ENCODE measurements at places on chromosomes 3 and 15.

GRCh38 chr3:118942195-118942594 lies 92.5 kb downstream of the IGSF11 start:
- DNase-seq = no peak

- DNase-seq = no peak
Measured at GRCh38 chr3:66256806-66257205, 36.0 kb downstream of the SLC25A26 start.

DNA sequence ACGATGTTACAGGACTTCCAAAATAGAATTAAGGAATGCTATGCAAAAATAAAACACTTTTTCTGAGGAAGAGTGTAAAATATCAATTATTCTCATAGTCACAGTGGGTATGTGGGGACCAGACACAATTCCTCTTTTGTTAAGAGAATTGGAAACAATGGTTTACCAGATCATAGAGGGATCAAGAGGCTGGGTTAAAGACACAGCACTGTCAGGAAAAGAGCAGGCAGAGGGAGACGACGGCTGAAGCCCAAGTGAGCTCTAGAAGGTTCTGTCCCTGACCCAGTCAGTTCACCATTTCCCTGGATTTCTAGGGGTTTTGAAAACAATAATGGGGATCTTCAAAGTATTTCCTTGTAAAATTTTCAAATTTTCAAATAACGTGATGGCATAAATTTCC lies 54.0 kb upstream of the POLR2M start:
- no peak for DNase-seq

DNA sequence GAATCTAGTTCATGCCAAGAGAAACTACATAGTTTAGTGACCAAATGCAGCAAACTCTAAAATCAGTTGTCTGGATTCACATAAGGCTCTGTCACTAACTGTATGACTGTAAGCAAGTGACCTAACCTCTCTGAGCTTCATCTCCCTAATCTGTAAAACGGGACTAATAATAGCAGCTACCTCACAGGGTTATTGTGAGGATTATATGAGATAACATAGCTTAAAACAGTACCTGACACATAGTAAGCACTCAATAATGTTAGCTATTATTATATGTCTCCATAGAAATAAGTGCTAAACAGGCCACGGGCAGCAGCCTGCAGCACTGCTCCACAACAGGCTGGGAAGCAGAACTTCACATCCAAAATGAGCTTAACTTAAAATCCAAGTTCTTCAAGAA lies 30.2 kb downstream of the NPTN start:
- no peak for DNase-seq

DNA sequence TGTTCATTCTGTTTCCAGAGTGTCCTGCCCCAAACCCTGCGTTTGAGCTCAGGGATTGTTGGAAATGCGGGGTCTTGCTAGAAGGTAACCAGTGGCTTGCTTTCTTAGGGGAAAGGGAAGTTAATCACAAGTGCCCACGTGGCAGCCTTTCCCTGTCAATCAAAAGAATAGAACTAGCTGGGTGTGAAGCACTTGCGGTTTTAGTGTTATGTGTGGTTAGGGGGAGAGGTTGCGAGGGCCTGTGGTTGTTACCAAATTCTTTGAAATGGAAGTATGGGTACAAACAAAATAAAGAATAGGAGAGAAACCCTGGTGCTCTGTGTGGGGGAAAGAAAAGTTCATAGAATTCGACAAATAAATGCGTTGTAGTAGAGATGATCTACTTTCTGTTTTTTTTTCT lies 67.6 kb downstream of the FNDC3B start:
- DNase-seq = peak; percentile 30

- no peak for DNase-seq
Measured at GRCh38 chr15:70559265-70560239, 203.8 kb downstream of the UACA start.

DNA sequence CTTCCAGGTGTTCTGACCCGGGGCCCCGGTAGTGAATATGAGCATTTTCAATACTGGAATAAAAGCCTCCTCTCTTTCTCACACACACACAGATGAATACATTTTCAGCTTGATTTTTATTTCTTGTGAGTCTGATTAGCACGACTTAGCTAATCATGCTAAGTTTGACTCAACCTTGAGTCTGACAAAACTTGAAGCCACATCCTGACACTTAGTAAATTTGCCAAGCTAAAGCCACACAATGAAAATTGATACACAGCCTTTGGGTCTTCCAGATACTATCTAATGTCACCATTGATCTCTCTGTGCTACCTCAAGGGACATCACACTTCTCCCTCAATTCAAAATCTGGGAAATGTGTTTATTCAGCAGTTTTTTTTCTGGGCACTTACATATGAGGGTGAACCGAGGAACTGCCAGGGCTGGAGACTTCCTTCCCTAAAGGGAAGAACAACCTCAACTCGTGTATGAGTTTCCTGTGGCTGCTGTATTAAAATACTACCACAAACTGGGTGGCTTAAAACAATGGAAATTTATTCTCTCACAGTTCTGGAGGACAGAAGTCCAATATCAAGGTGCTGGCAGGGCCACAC lies 18.6 kb downstream of the TMEM266 start:
- DNase-seq = no peak

GRCh38 chr15:69636169-69636915 lies 183.7 kb downstream of the RPLP1 start:
- no peak for DNase-seq

- DNase-seq = no peak
Measured at GRCh38 chr3:94011233-94011711, 17.1 kb downstream of the STX19 start.
